Epithelial cell of proximal tubule (primary cell): ENCODE measurements at places on chromosomes 6 and 20. TPM values are rescaled to one million over a fixed set of nuclear protein-coding genes. Genes with fewer than 3 reads are reported as not detected.

DNA sequence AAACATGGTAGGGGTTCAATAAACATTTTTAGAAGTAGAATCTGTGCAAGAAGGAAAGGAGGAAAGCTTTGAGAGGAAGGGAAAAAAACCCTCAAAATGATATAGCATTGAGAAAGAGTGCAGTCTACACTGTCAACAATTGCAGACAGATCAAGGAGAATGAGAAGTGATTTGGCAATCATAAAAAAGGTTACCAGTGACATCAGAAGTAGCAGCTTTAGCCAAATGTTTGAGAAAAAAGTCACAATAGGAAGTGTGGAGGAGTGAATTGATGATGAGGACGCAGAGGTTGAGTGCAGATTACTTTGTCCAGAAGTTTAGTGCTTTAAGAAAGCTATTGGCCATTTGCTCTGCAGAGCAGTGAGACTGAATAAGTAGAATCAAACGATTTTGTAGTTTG, 155.0 kb downstream of the GJA1 start:
- DNase-seq, result no peak

DNA sequence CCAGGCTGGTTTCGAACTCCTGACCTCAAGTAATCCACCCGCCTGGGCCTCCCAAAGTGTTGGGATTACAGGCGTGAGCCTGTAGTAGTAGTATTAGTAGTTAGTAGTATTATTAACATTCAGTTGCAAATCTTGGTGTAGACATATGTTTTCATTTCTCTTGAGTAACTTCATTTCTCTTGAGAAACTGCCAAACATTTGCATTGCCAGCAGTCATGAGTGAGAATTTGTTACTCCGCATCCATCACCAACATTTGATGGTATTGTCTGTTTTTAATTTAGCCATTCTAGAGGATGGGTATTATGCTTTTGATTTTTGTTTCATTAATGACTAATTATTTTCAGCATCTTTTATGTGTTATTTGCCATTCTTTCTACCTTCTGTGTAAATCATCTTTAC, 1.5 kb upstream of the ERVFRD-1 start:
- no peak for DNase-seq

- DNase-seq, result no peak
Observed at GRCh38 chr20:13644010-13644409, 5.3 kb upstream of the TASP1 start.

- no peak for DNase-seq
Observed at GRCh38 chr20:25059866-25060465, 2.0 kb upstream of the ACSS1 start.

- DNase-seq, result peak; percentile 95
Observed at GRCh38 chr20:4041748-4042411, 26.5 kb upstream of the RNF24 start.

APMAP gene
- 94.4 and 108 TPM in 2 replicates for total RNA-seq

CPNE1 gene
- total RNA-seq, result 22.5 and 177 TPM in 2 replicates

CCR6 gene
- not detected in 2 replicates for total RNA-seq
